Astrocyte (in vitro differentiated cells and primary cell): ENCODE measurements at places on chromosomes 4 and X. TPM values are rescaled to one million over a fixed set of nuclear protein-coding genes. Genes with fewer than 3 reads are reported as not detected.

SPARCL1 gene
- 0.25 and 0.34 TPM in 2 replicates for total RNA-seq

ERAS gene
- 0.24 TPM in 1 of 2 replicates, not detected in the other for total RNA-seq

RAB40A gene
- total RNA-seq, result 0.07 TPM in 1 of 2 replicates, not detected in the other

SATL1 gene
- total RNA-seq, result 0.09 and 0.19 TPM in 2 replicates

KLHL34 gene
- not detected in 2 replicates for total RNA-seq

TMEM156 gene
- 0.59 and 1.1 TPM in 2 replicates for total RNA-seq

HTN1 gene
- total RNA-seq, result not detected in 2 replicates

EFNB1 gene
- total RNA-seq, result 23.0 and 23.3 TPM in 2 replicates

GCNA gene
- total RNA-seq, result 2.2 and 2.4 TPM in 2 replicates

C4orf51 gene
- total RNA-seq, result not detected in 2 replicates

DNA sequence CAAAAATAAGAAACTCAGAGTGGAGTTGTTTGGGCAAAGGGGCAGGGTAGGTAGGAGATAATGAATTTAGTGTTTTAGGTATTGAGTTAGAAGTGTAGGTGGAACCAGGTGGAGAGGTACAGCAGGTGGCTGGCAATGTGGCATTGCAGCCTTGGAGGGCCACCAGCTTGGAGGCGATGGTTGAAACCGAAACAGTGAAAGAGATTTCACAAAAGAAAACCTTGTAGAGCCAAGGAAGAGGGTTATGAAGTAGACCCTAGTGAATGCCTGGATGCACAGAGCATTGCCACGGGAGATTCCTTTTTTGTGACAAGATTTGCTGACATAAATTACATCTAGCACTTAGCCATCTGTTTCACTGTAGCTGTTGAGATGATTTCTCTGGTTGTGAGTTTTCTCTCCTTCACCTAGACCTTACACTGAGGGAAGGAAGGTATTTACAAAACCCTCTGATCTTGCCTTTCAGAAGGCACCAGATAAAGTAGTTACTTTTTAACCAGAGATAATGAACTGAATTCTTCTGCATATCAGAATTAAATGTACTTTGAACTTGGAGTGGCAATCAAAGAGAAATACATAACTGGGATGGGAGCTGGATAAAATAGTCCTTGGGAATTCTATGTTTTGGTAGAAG lies 104.1 kb upstream of the CASK start:
- DNase-seq, result no peak

DNA sequence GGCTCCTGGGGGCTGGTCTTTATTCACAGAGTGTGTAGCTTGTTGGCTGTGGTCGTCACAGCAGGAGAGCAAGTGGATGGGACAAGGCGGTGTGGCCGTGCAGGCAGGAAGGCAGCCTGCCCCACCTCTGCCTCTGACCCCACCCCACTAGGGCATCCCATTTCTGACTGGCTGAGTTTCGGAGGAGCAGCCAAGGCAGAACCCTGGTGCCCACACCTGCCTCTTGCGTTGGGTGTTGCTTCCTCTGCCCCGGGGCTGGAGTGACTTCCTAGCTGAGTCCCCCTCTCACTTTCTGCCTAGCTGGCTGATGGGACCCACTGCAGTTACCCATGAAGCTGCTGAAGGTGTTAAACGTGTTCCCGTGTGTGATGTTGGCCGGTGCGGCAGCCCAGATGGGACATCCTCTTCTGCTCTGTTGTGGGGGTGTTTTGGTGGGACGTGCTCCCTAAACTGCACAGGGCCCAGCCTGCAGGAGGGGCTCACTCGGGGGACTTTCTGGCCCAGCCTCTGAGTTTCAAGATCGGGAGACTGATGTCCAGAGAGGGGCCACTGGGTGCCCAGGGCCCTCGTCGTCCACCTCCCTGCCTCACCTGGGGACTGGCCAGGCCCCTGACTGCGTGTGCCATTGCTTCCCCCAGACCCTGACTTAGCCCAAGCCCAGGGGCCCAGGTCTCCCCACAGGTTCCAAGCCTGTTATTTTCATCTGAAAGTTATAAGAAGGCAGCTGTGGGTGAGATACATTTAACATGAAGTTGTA lies 101.5 kb downstream of the PSAPL1 start:
- DNase-seq, result no peak

- no peak for DNase-seq
Measured at GRCh38 chr4:136002316-136002715, 1530.0 kb downstream of the PCDH18 start.

DNA sequence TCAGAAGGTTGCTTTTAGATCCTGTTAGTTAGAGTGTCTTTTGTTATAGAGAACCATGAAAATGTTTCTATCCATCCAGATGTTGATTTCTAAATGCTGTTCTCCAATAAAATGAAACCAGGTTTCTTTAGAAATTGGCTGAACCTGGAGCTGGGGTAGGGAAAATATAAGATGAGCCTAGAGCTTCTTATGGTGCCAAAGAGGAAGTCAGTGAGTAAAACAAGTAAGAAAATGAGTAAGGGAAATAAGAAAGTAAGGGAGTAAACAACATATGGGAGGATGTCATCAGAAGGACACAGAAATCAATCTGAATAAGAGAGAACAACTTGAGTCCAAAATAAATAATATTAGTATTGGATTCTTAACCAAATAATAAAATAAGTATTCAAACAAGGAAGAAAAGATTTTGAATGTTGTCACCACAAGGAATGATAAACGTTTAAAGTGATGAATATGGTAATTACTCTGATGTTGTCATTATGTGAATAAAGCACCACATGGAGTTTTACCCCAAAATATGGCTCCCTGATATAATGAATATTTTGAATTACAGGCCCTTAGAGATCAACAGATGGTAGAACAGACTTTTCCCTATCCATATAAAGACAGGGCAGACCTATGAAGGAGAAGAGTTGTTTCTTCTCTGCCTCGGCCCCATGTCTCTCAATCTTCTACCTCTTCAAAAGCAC lies 506.1 kb downstream of the IL15 start:
- no peak for DNase-seq

GRCh38 chrX:129071390-129071789 lies 451.9 kb downstream of the SMARCA1 start:
- no peak for DNase-seq

DNA sequence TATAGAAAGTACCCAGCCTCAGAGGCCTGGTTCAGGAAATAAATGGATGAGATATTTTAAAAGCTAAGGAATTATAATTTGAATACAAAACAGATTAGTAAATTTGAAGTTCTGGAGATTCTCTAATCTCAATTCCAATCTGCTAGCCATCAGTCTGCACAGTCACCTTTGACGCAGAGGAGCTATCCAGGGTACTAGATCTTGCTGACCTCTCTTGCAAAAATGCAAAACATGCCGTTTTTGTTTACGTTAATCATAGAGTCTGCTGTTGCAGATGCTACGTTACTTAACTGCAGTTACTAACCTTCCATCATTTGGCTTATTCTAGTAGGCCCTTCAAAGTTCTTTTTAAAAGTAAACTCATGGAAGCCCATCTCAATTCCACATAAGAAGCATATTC lies 10.4 kb downstream of the CCSER1 start:
- DNase-seq, result no peak

DNA sequence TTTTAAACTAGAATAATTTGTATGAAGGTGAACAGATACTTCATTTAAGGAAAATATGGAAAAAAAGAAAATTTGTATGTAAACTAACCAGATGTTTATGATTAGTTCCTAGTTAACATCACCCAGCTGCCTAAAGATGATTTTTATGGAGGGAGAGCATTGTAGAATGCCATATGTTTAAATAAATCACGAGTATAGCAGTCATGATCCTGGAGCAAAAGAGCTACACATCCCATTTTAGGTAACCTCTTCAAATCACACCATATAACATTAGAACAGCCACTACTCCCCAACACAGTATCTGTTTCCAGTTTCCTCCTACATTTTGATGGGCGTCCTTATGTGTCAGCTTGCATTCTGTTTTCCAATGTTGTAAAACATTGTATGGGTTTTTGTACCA lies 571.9 kb upstream of the FAM241A start:
- DNase-seq, result no peak

- DNase-seq, result no peak
Measured at GRCh38 chrX:119237562-119237942, 1.5 kb downstream of the PGRMC1 start.

- peak; percentile 1 for DNase-seq
Measured at GRCh38 chrX:47093248-47093647, 15.0 kb downstream of the RGN start.

DNA sequence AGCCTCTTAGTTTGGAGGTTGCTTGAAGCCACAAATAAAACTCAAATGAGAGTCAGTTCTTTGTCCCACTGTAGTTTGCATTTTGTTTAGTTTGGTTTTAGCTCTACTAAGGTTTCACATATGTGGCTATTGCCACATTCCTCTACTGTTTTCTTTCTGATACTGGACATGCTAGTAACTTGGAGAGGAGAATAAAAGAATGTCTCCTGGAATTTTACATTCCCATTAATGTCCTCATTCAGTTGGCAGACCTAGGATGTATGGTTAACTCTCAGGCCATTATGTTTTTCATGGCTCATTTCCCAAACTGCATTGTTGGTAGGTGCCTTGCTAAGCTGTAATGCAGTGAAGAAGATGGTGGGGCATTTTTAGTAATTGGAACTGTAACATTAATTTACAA lies 29.9 kb downstream of the UPRT start:
- DNase-seq, result peak; percentile 88

- DNase-seq, result no peak
Measured at GRCh38 chr4:13922459-13922858, 294.9 kb upstream of the BOD1L1 start.

DNA sequence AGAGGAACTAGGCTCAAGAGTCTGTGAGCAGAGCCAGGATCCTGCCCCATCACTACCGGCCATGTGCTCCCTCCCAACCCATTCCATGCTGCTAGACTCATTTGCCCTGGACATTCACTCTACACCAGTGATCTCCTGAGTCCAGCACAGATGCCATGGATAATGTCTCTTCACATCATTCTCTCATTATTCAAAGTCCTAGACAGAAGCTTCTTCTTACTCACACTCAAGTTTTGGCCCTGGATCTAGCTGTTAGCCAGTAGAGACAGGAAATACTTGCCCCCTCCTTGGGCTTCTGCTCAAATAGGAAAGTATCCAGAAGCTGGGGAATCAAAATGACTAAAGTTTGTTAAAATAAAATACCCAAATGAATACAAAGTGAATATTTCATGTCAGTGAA lies 266.8 kb upstream of the LDB2 start:
- DNase-seq, result no peak

DNA sequence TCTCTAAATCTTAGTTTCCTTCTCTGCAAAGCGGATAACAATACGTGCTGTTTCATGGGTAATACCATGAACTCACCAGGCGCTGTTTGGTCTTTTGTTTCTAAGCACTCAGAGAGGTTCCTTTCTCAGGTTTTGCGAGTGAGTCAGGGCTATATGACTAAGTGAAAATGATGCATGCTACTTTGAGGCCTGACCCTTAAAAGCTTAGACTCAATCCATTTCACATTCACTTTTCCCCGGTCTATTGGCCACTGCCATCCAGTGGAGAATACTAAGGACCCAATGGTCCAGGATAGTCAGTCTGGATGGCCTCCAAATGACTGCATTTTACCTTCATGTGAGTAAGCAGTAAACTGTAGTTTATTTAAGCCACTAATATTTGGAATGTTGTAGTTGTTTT lies 400.8 kb upstream of the SLIT2 start:
- peak; percentile 93 for DNase-seq

DNA sequence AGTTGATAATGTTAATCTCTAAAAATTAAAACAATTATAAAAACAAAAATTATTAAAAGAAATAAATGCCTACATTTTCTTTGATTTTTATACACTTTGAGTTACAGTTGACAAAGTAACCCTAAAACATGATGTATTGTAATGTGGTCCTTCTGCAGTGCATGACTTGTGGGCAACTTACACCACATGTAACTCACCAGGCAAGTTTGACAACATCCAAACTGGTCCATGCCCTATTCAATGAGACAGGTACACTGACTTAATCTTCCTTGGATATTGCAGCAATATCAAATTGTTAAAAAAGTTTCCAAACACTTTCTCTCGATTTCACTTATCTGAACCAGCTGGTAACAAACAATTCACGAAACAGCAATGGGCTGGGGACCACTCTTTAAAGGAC lies 81.5 kb downstream of the FTHL17 start:
- DNase-seq, result no peak

DNA sequence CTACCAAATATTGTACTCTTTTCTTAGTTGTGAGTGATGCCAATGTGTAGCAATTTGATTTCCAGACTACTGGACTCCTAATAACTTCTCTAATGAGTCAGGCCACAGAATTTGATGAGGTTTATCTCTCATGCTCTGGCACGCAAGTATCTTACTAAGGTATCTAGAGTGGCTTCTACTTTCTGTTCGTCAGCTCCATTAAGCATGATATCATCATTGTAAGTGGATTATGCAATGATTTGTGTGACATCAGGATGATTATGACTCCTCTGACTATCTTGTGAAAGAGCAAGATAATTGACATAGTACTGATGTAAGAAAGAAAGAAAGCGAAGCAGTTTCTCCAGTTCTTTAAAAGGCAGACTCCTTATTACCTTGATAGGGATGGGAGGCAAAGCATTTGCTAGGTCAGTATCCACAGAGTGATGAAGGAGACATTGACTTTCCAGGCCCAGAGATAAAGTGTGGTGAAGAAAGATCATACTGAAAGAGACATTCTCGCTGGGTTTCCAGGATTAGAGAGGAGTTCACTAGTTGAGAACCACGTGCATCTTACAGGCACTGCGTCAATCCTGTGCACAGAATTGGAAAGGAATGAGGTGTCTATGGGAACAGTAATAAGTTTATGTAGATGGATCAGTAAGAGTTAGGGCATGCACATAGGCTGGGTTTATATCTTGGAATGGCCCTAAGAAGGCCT lies 161.9 kb upstream of the STK26 start:
- no peak for DNase-seq

DNA sequence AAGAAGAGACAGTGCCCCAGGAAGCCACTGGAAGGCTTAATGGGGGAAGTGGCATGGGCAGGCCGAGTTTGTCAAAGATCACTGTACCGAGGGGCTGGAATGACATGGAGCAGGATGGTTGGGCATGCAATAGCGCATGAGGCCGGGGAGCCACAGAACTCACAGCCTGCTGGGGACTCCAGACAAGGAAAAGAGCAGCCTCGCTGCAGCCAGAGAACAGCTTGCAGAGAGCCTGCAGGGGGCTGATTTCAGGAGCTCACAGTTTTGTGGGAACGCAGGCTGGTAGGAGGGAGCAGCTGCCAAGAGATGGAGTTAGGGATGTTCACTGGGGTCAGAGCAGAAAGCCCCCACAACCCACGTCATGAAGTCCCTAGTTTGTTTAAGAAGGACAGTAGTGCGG lies 45.4 kb downstream of the STOX2 start:
- no peak for DNase-seq

DNA sequence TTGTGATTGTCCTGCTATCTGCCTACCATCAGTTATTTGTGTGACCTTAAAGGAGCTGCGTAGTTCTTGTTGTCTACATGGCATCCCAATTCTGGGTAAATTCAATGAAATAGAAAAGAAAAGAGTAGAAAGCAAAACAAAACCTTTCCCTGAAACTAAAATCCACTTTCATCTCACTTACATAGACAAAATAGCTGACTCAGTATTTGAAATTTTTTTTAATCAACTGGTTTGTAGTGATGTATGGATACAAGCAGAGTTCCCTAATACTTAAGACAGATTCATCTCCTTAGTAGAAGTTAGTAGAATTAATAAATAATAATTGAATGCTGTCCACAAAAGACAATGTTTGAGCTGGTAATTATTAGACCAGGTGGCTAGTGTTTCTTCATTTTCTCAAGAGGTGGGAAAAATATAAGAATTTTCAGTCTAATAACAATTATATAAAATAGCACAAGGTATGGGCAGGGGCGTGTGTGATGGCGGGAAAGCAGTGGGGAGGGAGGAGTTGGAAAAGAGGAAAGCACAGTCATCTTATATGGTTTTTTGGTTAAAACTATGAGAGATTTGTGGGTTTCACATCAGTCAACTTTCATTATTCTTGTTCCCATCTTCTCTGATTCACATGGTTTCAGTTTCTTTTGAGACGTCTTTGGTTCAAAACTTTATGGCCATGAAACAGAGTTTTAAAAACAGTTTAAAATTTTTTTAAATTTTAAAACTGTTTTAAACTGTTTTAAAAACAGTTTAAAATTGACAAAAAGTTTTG lies 275.2 kb downstream of the SPRY1 start:
- DNase-seq, result peak; percentile 19
